Fibroblast of upper back skin (primary cell): ENCODE measurements at places on chromosomes 2 and 18.
A peak's percentile ranks its signal among the peaks of the same experiment; 100 is the strongest.

GRCh38 chr2:239275847-239276831 lies 124.7 kb downstream of the HDAC4 start:
- DNase-seq = peak; percentile 64

DNA sequence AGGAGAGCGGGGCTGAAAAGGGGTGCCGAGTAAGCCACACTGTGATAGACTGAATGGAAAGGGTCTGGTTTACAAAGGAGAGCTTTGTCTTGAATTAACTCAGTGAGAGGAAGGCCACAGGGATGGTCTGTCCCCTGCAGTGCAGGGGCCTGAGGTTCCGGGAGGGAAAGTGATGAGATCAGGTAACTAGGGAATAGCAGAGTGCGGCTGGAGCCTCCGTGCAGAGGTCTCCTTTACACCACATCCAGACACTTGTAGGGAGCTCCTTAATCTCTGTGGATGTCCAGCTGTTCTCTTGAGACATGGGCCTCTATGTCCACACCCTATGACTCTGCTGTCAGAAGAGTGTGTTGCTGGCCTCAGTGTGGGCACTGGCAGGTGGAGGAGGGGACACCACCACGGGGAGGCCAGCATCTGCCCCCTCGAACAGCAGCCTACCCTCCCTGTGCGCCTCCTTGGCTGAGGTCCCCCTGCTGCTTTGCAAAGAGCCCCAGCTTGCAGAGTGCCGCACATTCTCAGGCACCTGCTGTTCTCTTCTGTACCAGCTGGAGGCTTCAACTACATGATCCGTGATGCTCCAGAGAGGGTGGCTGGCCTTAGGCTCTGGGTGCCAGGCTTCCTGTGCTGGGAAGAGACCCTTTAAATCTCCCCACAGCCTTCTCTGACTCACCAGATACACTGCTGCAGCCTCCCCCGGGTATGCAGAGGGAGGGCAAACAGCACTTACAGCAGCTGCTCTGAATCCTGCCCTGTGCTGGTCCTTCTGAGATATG lies 25.9 kb downstream of the ENOSF1 start:
- DNase-seq = no peak

DNA sequence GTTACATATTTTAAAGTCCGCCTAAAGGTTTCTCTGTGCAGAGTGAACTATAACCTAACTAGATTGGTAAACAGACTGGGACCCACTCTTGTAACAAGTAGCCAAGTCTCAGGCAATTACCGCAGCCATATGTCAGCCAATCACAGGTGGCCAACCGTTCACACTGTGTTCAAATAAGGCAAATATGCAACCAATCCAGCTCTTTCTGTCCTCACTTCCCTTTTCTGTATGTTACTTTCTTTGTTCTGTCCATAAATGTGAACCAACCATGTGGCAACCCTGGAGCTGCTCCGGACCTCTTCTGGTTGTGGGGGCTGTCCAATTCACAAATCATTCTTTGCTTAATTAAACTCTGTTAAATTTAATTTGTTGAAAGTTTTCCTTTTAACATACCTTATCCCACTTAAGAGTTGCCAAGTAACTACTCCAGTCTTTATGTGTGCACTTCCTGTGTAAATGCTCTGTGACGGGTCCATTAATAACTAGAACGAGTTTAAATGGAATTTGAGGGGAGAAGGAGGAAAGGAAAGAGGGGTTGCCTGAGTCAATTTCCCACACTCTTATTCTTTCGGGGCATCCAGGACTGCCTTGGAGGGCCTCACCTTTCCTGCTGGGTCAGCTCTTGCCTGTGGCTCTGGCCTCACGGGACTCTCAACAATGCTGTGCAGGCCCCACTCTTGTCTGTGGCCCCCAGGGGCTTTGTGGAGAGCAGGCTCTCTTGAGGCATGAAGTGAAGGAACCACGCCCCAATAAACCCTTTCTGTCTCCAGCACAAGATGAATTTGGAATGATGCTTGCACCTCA lies 6.6 kb upstream of the RPL37A start:
- DNase-seq = no peak

DNA sequence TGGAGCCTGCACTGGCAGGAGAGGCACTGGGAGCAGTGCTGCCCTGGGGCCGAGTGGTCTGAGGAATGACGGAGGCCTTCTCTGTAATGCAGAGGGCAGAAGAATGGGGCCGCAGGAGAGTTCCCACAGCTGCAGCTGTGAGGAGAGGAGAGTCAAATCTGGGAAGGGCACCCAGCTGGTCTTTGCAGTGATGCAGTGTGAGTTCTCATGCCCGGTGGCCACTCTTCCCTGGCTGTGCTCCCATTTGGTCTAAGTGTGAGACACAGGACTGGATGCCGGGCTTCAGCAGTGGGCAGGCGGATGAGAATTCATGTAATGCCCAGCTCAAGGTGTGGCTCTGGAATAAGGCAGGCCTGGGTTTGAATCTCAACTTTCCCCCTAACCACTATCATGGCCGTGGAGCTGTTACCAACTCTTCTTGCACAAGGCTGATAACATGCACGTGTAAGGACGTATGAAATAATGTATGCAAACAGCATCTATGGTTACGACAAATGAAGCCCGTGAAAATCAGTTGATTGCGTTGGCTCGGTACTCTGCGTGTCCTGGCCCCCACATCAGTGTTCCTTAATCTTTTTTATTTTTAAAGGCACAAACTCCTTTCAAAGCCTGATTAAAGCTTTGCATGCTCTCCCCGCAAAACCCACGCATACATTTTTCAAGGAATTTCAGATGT lies 71.6 kb downstream of the ACKR3 start:
- DNase-seq = no peak

DNA sequence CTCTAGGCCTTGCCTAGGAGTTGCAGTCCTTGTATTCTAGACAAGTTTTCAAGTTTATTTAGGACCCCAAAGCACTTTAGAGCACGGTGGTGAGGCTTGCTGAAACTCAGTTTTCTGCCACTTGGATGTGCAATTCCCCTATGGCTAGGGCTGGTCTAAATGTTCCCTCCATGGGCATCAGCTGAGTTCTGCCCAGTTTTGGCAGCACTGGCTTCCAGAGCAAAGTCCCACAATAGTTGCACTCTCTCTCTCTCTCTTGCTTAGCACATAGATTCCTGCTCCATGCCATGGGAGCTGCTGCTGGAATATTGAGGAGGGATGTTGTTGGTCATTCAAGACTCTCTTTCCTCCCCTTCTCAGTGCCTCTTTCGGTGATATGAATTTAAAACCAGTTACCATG lies 760.2 kb upstream of the SLC39A10 start:
- DNase-seq = no peak

DNA sequence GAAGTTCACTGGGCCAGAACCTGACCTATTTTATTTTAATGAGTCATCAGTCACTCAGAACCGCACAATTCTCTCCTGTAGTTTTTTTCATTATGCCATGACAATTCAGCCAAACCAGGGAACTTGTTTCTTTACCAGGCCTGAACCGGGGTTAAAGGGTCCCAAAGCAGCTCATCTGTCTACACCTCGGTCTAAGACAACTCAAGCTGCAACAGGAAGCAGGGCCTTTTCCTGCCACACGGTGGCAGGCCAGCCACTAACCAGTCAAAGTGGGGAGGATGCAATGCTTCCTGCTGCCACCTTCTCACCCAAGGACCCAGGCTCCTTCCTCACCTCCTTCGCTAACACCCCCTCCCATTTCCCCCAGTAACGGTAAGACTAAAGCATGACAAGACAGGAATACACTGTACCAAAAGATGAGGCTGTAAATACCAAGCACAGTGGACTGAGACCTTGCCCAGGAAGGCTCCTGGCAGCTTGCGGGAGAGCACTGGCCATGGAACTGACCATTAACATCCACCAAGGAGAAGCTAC lies 56.7 kb upstream of the ACKR3 start:
- DNase-seq = peak; percentile 62

DNA sequence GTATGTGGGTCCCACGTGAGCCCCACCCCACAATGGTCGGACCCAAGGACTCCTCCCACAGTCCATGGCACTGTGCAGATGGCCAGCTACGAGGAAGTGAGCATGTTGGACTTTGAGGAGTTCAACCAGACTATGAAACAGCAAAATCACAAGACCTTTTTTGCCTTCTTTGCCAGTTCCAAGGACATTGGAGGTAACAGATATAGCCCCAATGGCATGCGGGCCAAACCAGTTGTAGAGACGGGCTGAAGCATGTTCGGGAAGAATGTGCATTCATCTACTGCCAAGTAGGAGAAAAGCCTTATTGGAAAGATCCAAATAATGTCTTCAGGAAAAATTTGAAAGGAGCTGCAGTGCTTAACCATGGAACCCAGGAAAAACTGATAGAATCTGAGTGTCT lies 12.6 kb downstream of the DNER start:
- DNase-seq = no peak

DNA sequence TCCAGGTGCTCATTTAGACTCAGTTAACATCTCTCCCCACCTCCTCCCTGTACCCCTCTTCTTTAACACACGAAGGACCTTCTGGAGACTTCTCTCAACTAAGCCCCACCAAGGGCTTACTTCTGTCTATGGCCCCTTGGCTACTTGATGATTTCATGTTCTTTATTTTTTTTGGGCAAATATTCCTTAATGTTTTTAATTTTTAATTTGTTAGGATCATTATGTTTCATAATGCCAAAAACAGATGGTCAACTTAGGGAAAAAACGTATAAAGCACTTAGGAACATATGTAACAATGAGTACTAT lies 25.9 kb downstream of the IL37 start:
- no peak for DNase-seq

DNA sequence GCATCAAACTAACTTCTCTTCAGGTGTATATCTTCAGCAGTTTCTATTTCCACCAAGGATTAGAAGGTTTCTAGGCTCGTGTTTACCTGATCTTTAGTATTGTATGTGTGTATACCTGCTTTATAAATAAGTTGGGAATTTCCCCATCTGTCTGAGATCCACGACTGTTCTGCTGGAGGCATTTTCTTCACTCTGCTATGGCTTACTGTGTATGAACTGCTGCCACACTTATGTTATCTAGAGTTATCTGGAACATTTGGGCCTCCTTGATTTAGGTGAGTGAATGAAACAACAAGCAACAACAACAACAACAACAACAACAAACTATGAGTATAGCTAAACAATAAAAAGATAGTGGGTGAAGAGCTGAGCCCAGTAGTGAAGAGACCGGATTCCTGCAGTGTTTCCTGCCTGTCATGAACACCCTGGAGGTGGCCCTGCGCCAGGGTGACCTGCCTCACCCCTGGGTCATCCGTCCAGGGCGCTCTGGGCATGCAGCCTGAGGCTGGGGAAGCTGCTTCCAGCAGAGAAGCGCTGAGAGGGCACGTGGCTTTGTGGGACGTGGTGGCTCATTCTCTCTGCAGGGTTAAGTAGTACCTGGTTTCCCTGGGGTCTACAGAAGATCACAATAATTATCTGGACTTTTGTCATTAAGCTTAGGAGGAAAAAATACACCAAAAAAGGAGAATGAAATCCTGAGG lies 56.1 kb upstream of the GATA6 start:
- DNase-seq = no peak

DNA sequence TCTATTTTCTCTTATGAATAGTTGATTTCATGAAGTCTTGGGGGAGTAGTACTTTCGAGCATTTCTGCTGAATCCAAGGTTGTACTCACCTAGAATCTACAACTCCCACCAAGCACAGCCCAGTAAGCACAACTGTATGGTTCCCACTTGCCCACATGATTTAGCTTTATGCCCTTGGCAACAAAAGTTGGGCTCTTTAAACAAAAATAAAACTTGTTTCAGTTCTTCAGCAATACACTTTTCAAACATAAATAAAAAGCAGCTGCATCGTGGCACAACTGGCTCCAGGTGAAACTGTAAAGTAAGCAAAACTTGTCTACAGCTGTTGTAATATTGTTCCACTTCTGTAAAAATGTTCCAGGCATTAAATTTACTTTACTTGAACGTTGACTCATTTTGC lies 99.8 kb upstream of the FSIP2 start:
- no peak for DNase-seq

- DNase-seq = no peak
Measured at GRCh38 chr18:62976227-62976626, 260.9 kb downstream of the PHLPP1 start.

GRCh38 chr2:190443778-190444481 lies 35.8 kb downstream of the MFSD6 start:
- peak; percentile 82 for DNase-seq

GRCh38 chr2:209690029-209690754 lies 81.4 kb upstream of the UNC80 start:
- no peak for DNase-seq

- DNase-seq = peak; percentile 72
Measured at GRCh38 chr2:165373278-165374010, 96.1 kb upstream of the CSRNP3 start.

GRCh38 chr2:112784199-112785189 lies at the start of gene IL1A:
Gene IL1A (minus strand): TSS chr2:112784493. CDS start chr2:112783770, 723 bp downstream.
- peak; percentile 51 for DNase-seq

- DNase-seq = peak; percentile 80
Measured at GRCh38 chr2:231677632-231678104, 30.7 kb upstream of the PTMA start.

DNA sequence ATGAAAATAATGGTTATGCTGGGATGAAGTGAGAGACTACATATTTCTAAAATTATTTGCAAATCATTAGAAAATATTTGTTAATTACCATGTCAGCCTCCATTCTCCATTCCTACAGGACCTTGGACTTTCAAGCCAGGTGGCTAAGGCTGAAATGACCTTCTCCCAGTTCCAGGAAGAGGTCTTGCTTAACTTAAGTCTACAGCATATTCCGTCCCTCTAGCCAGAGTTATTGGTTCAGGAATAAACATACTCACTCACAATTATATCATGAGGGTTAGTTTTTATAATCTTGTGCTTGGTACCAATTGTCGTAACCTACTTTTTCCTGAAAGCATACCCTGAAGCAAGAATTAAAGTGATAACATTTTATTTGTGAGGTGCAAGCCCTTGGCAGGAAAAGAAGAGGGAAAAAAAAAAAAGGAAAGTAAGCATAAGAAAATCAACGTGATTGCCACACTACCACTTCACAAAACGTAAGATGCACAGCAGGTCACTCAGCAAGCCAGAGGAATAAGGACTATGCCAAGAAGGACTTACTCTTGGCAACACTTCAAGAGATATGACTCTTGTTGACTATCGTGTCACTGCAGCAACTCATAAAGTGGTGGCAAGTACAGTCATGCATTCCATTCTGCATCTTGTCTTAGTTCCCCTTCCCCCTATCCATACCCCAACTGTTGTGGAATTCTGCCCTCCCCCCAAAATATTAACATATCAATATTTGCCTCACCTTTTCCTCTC lies 479.1 kb downstream of the MBD2 start:
- peak; percentile 41 for DNase-seq
